Epithelial cell of prostate (primary cell): ENCODE measurements at places on chromosomes 13 and 19.

DNA sequence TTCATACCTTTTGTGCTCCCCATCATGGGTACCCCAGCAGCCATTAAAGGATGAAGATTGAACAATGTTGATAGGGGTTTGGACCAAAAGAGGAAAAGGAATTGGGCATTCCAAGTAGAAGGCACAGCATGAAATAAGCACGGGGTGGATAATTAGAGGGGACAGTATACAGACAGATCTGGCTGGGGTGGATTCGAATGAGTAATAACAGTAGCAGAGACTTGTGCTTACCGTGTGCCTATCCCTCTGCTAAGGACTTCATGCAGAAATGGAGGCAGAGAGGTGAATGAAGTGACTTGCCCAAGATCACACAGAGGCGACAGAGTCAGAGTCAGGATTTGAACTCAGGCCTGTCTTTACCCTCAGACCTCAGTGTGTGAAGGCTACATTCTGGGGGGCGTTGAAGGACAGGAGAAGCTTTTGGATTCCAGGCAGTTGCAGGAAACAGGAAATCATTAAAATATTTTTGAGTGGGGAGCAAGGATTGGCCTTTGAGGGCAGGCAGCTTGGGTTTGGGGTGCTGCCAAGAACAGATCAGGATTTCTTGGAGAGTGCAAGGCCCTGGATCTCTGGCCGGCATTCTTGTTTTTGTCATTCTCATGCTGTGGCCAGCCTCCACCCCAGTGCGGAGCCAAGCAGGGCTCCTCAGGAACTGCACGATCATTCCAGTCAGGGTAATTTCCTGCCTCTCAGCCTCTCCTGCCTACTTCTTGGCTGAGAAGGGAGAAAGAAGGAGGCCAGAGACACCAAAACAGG, 18.7 kb downstream of the PAF1 start:
- no peak for DNase-seq

- no peak for DNase-seq
Measured at GRCh38 chr13:40143106-40143505, 487.6 kb downstream of the COG6 start.

- no peak for DNase-seq
Measured at GRCh38 chr19:1468821-1469254, 10.2 kb downstream of the C19orf25 start.

- no peak for DNase-seq
Measured at GRCh38 chr13:51122868-51123566, 11.9 kb upstream of the C13orf42 start.

DNA sequence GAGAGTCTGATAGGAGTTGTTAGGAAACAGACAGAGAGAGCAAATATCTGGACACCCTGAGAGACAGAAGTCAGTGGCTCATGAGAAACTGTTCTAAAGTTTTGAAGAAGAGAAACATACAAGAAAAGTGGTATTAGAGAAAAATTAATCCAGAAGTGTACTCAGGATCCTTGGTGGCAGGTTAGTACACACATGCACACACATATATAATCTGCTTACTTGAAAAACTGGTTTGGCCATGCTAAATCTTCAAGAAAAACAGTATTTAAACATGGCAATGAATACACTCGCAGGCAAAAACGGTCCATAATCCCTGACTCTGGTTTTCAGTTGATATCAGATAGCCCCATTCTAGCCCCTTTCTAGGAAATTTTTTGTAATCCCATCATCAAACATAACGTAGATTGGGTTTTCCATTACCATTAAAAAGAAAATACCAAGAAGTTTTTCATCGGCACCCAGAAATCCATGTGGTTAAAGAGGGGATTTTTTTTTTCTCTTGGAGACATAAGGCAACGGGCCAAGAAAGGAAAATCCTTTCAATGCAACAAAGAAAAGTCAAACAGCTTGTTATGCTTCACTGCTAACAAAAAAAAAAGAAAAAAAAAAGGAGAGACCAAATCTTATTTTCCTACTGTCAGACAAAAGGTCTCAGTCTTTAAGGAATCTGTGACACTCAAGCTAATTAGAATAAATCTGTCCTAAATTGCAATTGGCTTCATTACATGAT, 178.0 kb upstream of the MIR17HG start:
- DNase-seq = no peak

- DNase-seq = no peak
Measured at GRCh38 chr13:41864658-41865057, 96.3 kb downstream of the VWA8 start.

- DNase-seq = no peak
Measured at GRCh38 chr13:113646376-113646775, 11.6 kb downstream of the ATP4B start.

DNA sequence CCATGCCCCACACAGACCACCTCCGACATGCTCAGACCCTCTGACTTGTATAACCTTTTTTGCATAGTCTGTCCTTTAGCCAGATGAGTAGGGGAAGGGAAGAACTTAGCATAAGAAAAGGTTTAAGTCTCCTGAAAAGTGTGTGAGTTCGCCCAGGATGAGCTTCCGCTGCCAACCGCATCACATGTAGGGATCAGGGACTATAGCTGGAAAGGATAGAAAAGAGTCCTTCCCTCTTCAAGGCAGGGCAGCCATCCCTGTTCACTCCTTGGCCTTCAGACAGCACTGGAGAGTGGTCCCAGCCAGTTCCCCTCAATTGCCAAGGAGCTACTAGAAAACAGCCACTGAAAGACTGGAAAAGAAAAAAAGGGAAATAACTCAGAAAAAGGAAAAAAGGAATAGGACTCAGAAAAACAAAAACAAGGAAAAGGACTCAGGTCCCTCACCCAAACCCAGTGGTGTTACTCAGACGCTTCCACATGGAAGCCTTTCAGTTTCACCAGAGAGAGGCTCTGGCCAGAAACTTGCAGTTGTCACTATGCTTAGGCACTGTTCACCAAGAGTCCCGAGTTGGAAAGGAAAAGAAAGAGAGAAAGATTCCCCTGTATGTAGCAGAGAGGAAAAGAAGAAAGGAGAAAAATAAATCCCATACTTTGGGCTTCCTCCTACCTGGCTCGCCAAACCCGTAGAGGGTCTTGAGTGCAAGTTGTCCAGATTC, 5.6 kb upstream of the TM9SF2 start:
- no peak for DNase-seq

GRCh38 chr19:31337008-31337914, 12.0 kb downstream of the TSHZ3 start:
- no peak for DNase-seq
